ENCODE measurements at places on chromosomes 5 and 9.
A peak's percentile ranks its signal among the peaks of the same experiment; 100 is the strongest.

DNA sequence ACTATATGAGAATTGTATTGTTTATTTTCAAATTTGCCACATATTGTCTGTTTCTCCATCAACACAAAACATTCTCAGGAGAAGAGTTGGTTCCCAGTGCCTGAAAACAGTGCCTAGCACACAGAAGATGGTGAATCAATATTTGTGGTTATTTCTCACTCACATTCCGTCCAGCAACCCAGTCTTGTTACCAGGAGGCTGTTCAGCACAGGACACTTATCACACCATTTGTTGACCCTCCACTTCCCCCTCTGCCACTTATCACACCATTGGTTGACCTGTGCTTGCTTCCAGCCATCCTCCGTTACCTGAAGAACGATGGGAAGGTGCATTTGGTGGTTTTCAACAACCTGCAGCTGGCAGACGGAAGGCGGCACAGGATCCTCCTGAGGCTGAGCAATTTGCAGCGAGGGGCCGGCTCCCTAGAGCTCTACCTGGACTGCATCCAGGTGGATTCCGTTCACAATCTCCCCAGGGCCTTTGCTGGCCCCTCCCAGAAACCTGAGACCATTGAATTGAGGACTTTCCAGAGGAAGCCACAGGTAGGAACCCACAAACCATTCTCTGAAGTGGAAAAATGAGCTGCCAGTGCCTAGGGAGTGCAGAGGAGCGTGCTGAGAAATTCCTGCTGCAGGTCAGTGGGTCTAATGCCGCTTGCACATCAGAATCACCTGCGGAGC lies 20.5 kb downstream of the THBS4 start:
- DNase-seq, result no peak

GRCh38 chr5:50547303-50547702 lies 106.2 kb upstream of the EMB start:
- DNase-seq, result peak; percentile 36

DNA sequence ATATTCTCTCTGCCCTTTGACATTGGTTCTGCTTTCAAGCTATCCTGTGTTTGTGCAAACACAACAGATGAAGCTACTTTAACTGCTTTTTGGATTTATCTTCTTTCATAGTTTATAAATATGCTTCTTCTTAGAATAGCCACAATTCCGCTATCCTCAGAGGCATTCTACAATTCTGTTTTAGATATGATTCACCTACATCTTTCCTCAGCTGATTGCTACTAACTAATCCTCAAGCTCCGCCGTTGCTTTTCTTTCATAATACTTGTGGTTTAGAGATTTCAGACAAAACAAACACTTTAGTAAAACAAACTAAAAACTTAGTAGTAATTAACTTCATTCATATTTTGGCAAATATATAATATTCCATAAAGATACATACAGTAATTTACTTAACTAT lies 52.5 kb downstream of the ECPAS start:
- DNase-seq, result no peak

DNA sequence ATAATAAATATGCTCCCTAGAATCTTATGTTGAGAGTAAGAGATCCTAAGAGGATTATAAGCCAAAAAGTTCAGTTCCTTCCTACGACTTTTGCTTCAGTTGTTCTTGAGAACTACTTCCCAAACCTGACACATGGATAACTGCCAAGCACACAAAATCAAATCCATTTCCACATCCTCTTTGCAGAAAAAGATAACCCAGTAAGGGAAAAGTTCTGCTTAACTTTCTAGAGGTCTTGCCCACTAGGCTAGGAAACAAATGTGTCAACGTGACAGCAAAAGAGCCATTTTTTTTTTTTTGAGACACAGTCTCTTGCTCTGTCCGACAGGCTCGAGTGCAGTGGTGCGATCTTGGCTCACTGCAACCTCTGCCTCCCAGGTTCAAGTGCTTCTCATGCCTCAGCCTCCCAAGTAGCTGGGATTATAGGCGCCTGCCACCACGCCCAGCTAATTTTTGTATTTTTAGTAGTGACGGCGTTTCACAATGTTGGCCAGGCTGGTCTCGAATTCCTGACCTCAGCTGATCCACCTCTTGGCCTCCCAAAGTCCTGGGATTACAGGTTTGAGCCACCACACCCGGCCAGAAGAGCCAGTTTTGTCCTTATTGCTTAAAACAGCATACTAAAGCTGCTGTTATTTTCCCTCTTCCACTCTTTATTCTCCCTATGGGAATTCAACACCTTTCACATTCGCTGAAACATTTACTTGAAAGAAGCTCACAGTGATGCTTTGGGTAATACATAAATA lies 24.2 kb downstream of the CSNK1A1 start:
- DNase-seq, result no peak

- DNase-seq, result no peak
Measured at GRCh38 chr9:137407590-137408300, 15.2 kb downstream of the EXD3 start.

DNA sequence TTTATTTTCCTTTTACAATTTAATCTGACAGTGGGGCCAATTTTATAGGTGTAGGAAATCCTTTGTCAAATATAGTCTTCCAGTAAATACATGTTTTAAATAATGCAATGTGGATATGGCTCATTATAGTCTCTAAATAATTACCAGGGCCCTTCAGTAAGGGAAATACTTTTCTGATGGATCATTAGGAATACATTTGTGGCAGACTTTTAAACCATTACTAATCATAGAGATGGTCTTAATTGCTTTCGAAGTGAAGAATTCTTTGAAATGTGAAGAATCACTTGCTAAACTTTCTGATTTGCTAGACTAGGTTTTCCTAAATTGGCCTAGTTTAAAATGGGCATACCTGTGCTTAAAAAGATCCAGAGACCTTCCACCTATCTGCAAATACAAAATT lies 105.6 kb upstream of the ELL2 start:
- DNase-seq, result no peak

GRCh38 chr9:135478829-135479468 lies 633 bp upstream of the PPP1R26 start:
- no peak for DNase-seq

DNA sequence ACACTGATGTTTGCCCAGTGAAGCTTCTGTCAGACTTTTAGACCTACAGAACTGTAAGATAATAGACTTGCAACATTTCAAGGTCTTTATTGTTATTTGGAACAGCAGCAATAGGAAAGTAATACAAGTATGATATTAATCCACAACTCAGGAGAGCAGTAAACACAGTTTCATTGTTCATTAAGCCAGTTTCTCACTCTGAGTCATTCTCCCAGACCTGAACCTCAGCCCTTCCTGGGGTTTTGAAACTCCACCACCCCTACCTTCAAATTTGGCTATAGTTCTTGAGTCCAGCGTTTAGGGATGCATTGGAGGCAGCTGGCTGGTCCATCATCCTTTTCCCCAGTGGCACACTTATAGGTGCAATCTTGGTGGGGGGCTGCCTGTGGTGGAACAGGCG lies 203.2 kb downstream of the RAB3C start:
- no peak for DNase-seq

- no peak for DNase-seq
Measured at GRCh38 chr5:64637837-64638443, 52.4 kb upstream of the SHISAL2B start.

DNA sequence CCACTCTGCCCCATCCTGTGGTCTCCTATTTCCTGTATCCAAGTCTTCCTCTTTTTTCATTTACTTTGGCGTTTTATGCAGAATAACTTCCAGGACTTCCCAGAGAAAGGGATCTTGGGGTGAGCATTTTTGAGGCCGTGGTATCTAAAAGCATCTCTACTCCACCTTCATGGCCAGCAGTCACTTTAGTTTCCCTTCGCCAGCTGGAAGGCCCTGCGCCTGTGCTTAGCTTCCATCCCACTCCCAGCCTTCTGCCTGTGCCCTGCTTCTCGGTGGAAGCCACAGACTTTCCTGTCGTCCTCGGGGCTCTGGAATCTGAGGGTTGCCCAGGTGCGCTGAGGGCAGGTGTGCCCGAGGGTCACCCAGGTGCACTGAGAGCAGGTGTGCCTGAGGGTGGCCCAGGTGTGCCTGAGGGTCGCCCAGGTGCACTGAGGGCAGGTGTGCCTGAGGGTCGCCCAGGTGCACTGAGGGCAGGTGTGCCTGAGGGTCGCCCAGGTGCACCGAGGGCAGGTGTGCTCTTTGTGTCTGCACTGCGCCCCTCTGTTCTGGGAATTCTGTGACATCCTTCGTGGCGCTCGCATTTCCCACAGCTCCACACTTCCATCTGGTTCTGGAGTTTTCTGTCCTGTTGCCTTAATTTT lies 32.4 kb upstream of the LRRC14B start:
- no peak for DNase-seq

GRCh38 chr9:6924149-6924548 lies 166.4 kb downstream of the KDM4C start:
- DNase-seq, result no peak

DNA sequence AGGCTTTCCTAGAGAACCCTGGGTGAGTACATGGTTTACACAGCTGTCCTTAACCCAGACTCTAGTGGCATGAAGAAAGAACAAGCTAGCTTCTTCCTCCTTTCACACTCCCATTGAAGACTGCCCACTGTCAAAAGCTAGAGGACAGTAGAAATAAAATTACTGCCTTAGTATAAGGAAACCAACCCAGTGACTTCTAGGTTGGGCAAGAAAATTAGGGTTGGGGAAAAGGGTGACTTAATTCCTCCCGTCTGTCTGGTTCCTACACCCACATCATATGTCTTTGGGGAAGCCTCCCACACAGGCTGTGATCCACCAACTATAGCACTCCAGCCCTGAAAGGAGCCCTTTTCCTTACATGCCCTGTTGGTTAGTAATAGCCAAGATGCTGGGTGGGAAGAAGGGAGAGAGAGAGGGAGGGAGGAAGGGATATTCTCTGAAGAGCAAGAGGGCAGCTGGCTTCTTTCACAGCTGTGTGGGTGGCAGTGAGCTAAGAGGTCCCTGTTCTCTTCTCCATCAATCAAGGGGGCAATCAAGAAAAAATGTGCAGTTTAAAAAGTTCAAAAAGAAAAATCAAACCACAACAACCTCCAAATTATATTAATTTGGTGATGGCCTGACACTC lies 21.7 kb downstream of the HBEGF start:
- no peak for DNase-seq

DNA sequence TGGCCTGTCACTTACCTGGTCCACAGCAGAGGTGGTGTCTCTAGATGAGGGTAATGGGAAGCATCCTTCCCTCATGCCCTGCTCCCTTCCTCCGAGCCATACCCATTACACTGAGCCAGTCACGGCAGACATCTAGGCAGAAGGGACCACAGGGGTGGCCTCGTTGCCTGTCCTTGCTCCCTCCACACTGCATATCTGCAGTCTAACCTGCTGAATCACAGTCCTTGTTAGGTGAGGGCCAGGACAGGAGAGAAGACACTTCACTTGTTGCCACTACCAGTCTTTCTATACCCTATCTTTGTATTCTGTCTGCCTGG lies 18.4 kb upstream of the SPINK4 start:
- DNase-seq, result no peak

GRCh38 chr5:74632947-74633356 lies 7.6 kb downstream of the ENC1 start:
- peak; percentile 46 for DNase-seq

GRCh38 chr5:124949862-124950261 lies 203.4 kb upstream of the ZNF608 start:
- no peak for DNase-seq

DNA sequence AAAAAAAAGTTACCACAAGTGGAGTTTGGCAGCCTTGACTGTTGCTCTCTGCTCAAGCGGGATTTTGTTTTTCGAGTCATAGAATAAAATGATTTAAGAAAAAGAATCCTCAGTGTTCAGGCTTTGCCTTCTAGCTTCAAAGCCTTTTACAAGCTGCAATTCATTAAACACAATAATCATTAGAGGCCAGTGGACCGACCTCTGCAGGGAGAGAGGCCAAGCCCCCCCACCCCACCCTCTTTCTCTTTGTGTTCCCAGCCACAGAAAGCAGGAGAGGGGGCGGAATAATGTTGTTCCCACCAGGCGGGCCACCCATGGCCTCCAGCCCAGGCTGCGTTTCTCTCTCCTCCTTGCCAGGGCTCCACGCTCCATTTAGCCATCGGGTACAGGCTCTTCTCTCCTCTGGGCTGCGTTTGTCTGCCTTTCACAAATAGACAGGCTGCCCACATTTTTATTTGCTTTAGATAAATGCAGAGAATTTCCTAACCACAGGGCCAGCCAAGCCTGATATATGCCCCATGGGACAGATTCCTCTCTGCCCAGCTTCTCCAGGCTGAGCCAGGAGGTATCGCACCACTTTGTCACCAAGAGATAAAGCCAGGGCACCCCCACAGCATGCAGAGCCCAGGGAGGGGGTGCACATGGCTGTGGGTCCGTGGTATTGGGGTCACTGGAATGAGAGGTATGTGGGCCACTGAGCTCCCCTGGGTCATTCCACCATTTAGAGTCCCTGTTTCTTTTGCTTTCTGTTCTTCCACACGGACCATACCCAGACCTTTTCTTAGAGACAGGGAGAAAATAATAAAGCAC lies 318.8 kb downstream of the PIK3R1 start:
- DNase-seq, result no peak
